ENCODE measurements at places on chromosomes 5 and 9. TPM values are rescaled to one million over a fixed set of nuclear protein-coding genes. Genes with fewer than 3 reads are reported as not detected.

Gene WNT8A
- not detected for total RNA-seq

Gene PDCD1LG2
- 6.9 TPM for total RNA-seq

Gene TAF11L7
- not detected for total RNA-seq

Gene KIF24
- 0.51 TPM for total RNA-seq

Gene SLC9A3
- 0.51 TPM for total RNA-seq

Gene INSL4
- total RNA-seq: not detected

Gene PCDHA8
- total RNA-seq: 0.33 TPM

Gene SLC6A19
- total RNA-seq: not detected

Gene QSOX2
- 7.8 TPM for total RNA-seq

Gene GDNF
- 0.83 TPM for total RNA-seq

Gene SPATA31A3
- total RNA-seq: not detected

Gene PCDHB3
- 0.77 TPM for total RNA-seq

Gene C5
- 7.3 TPM for total RNA-seq

Gene MCIDAS
- total RNA-seq: not detected

Gene TMEM174
- not detected for total RNA-seq

Gene FOXD4
- total RNA-seq: 0.26 TPM

Gene PHF24
- 0.17 TPM for total RNA-seq

Gene SLC4A9
- not detected for total RNA-seq

Gene CER1
- total RNA-seq: not detected

Gene RUFY1
- total RNA-seq: 78.3 TPM

Gene LRRTM2
- total RNA-seq: 1.3 TPM

Gene PDE6A
- under 0.01 TPM for total RNA-seq

Gene CD180
- not detected for total RNA-seq

Gene BTNL3
- not detected for total RNA-seq

Gene PCDHB15
- 1.8 TPM for total RNA-seq

Gene HCN1
- not detected for total RNA-seq

Gene CHSY3
- total RNA-seq: 1.3 TPM

Gene TRIO
- 139 TPM for total RNA-seq

Gene ZNF474
- under 0.01 TPM for total RNA-seq

Gene KIF12
- not detected for total RNA-seq

Gene TAF11L10
- total RNA-seq: not detected

Gene ORM2
- not detected for total RNA-seq

Gene GRXCR2
- not detected for total RNA-seq

Gene FOXD4L5
- total RNA-seq: under 0.01 TPM

Gene IRX1
- not detected for total RNA-seq

Gene SLC6A3
- total RNA-seq: not detected

Gene FAM153A
- total RNA-seq: not detected

Gene LECT2
- not detected for total RNA-seq

Gene GLRA1
- not detected for total RNA-seq

Gene TRIM36
- under 0.01 TPM for total RNA-seq

Gene RGS7BP
- total RNA-seq: 0.51 TPM

Gene EIF4EBP3
- total RNA-seq: 1.8 TPM

Gene BAAT
- not detected for total RNA-seq

Gene NTRK2
- 0.26 TPM for total RNA-seq

Gene CDC20B
- not detected for total RNA-seq

Gene TPRN
- 5.1 TPM for total RNA-seq

Gene ADGRV1
- total RNA-seq: 0.17 TPM

Gene SMIM33
- not detected for total RNA-seq

Gene CD14
- total RNA-seq: 4.1 TPM

Gene IFNB1
- 0.17 TPM for total RNA-seq
